ENCODE measurements at places on chromosomes 4 and X. TPM values are rescaled to one million over a fixed set of nuclear protein-coding genes. Genes with fewer than 3 reads are reported as not detected.
A peak's percentile ranks its signal among the peaks of the same experiment; 100 is the strongest.

GRCh38 chr4:76960014-76960413 lies 10.5 kb downstream of the SEPTIN11 start:
- DNase-seq: peak; percentile 78

GRCh38 chrX:149120459-149120858 lies 384.6 kb downstream of the IDS start:
- DNase-seq: no peak

- DNase-seq: no peak
Observed at GRCh38 chrX:113473418-113473817, 632.8 kb upstream of the AMOT start.

DNA sequence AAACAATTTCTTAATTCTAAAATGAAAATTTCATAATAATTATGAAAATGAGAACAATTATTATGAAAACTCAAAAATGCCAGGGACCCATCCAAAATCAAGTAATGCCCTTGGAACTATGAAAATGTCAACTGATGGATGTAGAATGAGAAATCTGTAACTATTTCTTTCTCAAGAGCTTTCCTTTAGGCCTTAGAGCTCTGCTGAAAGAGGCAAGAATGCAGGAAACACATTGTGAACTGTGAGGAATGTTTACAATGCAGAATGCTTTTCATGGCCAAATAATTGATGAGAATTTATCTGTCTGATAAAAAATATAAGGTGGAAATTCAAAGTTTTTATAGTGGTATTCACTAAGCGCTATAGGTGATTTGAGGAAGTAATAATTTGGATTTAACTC lies 207.1 kb upstream of the PCDH18 start:
- no peak for DNase-seq

GRCh38 chr4:124167602-124168001 lies 544.9 kb downstream of the ANKRD50 start:
- DNase-seq: peak; percentile 59

- no peak for DNase-seq
Observed at GRCh38 chr4:38386005-38386551, 277.9 kb upstream of the KLF3 start.

GRCh38 chrX:120647127-120647526 lies 17.3 kb upstream of the C1GALT1C1 start:
- peak; percentile 9 for DNase-seq

- peak; percentile 82 for DNase-seq
Observed at GRCh38 chrX:53281321-53281822, at the start of gene IQSEC2. Gene IQSEC2, minus strand, starts transcription at chrX:53281584.

- peak; percentile 48 for DNase-seq
Observed at GRCh38 chr4:118772081-118772766, 63.7 kb downstream of the SEC24D start.

GCNA gene
- 2.3 TPM for total RNA-seq

CCSER1 gene
- total RNA-seq: under 0.01 TPM

CLDN22 gene
- total RNA-seq: not detected

- no peak for DNase-seq
Observed at GRCh38 chrX:66042307-66043077, 2.6 kb upstream of the VSIG4 start.

DNA sequence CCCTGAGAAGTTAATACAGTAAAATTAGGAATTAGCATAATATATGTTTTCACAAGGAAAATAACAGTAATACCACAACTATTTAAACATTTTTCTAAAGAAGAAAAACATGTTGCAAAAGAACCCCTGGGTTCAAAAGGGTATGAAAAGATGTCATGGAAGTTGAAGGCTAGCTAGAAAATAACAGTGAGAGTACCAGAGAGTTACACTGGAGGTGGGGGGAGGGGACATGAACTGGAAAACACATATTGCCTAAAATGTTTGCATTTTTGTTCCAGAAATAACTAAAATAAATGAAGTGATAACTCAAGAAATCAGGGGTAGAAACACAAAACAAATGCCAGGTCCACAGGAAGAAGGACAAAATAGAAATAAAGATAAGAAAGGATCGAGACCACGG lies 336.6 kb upstream of the MAD2L1 start:
- DNase-seq: no peak

DNA sequence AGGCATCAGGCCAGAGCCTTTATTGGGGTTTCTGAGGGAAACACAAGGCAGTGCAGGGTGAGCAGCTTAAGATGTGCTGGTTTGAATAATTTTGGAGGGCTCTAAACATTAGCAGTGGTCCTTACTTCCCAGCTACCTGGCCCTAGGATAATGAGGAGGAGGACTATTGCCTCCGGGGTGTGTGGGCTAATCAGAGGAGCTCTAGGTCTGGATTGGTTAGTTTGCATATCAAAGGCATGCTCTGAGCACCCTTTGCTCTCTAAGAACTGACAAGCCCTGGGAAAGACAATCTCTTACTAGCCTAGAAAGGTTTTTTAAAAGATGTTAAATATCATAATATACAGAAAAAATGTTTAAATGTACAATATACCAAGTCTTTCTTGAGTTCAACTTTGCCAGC lies 58.4 kb downstream of the RXFP1 start:
- no peak for DNase-seq

DNA sequence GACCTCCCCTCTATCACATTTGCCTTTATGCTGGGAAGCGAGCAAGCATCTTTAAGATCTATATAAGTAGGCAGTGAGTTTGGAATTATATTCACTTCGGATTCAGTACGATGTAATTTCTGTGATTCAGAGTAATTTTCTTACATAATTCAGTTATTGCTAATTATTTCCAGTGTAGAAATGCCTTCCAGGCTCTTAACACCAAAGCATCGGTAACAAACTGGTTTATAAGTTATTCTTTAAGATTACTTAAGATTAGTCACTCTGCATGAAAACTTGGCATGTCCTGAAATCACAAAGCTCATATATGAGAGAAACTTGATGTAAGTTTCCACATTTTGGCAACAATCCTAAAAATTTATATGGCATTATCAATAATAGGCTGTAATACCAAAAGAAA lies 120.8 kb downstream of the ADAMTS3 start:
- no peak for DNase-seq

DNA sequence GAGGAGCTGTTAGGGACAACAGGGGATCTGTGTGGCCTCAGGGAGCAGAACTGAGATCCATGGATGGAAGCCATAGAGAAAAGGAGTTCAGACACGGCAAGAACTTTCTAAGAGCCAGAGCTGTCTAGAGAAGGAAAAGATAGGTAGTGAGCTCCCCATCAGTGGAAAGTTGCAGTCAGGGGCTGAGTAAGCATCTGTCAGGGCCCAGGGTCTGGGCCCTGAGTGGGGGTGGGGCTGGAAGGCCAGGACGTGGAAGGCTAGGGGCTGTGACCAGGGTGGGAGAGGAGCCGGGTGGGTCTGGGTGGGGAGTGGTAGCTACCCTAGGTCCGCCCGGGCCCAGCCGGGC lies 324 bp upstream of the MSN start:
- no peak for DNase-seq

RHOXF1 gene
- not detected for total RNA-seq

CHRDL1 gene
- total RNA-seq: 9.0 TPM
